PC-9 (cell line): ENCODE measurements at places on chromosomes 2 and 18. TPM values are rescaled to one million over a fixed set of nuclear protein-coding genes. Genes with fewer than 3 reads are reported as not detected.
A peak's percentile ranks its signal among the peaks of the same experiment; 100 is the strongest.

Gene CWC22
- 31.2 and 35.2 TPM in 2 replicates for total RNA-seq

GRCh38 chr2:201984800-201985525 lies 48.7 kb upstream of the FZD7 start:
- no peak for DNase-seq

Gene NTSR2
- not detected in 2 replicates for total RNA-seq

Gene KCNE4
- 0.11 TPM in 1 of 2 replicates, not detected in the other for total RNA-seq

GRCh38 chr2:178286636-178287035 lies 92.3 kb downstream of the OSBPL6 start:
- DNase-seq, result no peak

- no peak for DNase-seq
Measured at GRCh38 chr2:72913486-72914205, 3.7 kb upstream of the EMX1 start.

GRCh38 chr2:48292393-48292792 lies 237.6 kb upstream of the STON1 start:
- DNase-seq, result no peak

- no peak for DNase-seq
Measured at GRCh38 chr2:56102098-56102497, 81.7 kb upstream of the CCDC85A start.

Gene ZSWIM2
- not detected in 2 replicates for total RNA-seq

- no peak for DNase-seq
Measured at GRCh38 chr2:136058262-136058661, 59.7 kb downstream of the CXCR4 start.

DNA sequence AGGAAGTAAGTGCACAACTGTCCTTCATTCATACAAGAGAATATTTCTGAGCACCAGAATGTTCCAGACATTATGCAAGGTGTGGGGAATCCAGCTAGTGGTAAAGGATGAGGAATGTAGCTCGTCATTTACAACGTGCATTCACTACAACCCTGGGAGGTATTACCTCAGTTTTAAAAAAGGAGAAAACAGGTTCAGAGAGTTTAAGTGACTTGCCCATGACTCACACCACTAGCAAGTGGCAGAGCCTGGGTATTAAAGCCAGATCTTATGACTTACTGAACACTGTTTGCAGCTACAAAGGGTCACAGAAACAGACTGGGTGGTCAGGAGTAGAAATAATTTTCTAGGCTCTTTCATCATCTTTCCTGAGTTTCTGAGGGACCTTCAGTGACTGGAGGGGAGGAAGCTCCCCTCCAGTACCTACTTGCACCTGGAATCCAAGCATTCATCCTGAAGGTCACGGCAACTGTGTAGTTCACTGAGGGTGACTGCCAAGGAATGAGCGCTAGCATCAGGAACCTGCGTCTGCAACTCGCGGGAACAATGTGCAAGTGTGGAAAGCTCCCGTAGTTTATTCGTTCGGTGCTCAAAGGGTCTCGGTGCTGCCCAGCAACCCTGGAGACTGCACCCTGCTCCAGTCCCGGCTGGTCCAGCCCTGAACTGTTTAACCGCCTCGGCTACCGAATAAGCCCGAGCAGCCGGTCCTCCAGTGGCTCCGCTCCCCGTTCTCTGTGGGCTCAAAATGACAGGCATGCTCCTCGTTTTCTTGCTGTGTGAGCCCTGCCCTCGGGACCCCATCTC lies 647 bp downstream of the CCDC121 start:
- DNase-seq, result peak; percentile 97

Gene ABCB11
- not detected in 2 replicates for total RNA-seq

DNA sequence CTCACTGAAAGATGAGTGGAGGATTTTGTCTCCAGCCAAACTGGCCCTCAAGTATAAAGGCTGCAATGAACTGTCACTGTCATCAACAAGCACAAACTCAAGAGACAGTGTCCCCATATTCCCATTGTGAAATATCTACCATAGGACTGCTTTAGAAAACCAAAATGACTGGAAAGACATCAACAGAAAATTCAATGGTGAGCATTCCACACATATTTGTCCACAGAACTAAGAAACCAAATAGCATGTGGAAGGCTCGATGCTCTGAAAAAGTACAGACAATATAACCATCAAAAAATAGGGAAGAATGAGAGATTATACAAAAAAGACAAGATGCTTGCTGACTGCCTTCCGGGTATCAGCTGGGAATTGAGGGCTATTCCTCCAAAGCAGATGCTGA lies 37.6 kb downstream of the TGFBRAP1 start:
- DNase-seq, result no peak

DNA sequence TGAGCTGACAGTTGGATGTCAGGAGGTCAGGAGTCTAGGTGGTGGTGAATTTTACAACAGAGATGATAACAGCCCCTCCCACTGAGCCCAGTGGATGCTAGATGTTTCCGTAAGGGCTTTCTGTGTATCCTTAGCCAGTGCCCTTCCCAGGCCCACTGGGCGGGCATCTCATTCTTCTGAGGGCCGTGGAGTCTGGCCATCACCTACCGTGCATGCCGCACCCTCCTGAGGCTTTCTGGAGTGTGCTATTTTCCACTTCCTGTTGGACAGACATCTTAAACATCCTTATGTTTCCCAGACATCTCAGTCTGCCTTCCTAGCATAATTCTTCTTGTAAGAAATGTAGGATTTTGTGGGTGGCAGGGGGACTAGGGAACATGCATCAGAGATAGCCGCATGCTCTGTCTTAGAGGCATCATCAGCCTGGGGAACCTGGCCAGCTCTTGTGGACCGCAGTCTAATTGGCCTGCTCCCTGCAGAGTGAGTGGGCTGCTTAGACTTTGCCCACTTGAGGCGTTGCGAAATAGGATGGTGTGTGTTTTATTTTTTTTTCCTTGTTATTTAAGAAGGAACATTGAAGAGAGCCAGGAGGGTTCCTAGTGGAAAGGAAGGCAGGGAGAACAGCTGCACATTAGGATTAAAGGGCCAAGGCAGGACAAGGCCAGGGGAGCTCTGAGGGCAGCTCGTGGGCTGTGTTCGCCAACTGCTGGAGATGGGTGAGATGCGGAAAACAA lies 135.8 kb downstream of the SH3RF3 start:
- DNase-seq, result no peak

GRCh38 chr2:26952374-26952773 lies 18.1 kb upstream of the MAPRE3 start:
- DNase-seq, result no peak

GRCh38 chr18:41771973-41772372 lies 183.1 kb upstream of the PIK3C3 start:
- DNase-seq, result peak; percentile 55

DNA sequence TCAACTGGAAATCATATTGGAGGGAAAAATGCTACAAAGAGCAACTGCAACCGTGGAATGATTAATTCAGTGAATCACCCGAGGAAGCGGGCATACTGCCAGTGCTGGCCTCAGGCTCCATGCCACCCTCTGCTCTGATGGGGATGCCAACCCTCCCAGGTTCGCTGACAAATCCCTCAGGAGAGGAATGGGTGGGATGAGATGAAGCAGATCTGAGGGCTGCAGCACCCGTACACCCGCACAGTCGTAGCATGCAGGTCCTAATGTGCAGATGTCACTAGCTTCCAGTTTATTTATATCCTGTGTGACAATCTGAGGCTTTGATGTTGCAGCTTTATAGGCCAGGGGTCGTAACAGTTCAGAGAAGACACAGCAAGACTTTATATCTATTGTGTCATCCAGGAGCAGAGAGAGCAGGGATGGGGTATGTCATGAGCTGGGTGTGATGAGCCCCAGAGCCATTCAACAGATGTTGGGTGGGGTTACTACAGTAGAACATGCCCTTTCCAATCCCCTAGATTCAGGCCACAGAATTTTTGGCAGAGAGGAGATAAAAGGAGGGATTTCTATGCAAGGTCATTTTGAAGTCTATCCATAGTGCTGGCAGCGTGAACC lies 44.6 kb downstream of the DPP4 start:
- peak; percentile 40 for DNase-seq

Gene CCDC68
- 2.7 and 2.9 TPM in 2 replicates for total RNA-seq

GRCh38 chr2:15122915-15123314 lies 438.2 kb downstream of the NBAS start:
- DNase-seq, result no peak

DNA sequence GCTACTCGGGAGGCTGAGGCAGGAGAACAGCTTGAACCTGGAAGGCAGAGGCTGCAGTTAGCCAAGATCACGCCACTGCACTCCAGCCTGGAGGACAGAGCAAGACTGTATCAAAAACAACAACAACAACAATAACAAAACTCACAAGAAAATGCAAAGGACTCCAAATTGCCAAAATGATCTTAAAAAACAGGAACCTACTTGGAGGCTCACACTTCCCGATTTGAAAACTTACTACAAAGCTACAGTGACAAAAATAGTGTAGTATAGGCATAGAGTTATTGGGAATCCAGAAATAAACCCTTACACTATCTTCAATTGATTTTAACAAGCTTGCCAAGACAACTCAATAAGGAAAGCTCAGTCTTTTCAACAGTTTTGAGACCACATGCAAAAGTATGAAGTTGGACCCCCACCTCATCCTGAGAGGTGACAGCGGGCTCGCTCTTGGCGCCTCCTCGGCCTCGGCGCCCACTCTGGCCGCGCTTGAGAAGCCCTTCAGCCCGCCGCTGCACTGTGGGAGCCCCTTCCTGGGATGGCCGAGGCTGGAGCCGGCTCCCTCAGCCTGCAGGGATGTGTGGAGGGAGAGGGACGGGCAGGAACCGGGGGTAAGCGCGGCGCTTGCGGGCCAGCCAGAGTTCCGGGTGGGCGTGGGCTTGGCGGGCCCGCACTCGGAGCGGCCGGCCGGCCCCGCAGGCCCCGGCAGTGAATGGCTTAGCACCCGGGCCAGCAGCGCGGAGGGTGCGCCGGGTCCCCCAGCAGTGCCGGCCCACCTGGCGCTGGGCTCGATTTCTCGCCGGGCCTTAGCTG lies 18.3 kb upstream of the ACVR2A start:
- no peak for DNase-seq

DNA sequence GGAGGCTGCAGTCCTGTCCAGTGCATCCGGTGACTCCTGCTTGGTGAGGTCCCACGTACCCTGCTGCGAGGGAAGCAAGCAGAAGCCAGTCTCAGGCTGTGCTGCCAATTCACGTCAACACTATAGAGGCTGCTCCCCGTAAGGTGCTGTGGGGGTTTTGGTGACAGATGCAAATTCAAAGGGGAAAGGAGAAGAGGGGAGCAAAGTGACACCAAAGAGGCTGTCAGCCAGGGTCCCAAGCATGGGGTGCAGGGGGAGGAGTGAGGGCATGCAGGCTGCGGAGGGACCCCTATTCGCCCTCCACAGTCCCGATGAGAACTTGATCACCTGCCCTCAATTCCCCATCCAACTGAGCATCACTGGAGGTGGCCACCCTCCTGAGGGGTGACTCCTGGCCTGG lies 179.4 kb upstream of the HS6ST1 start:
- no peak for DNase-seq

Gene GPAT2
- 9.1 and 11.0 TPM in 2 replicates for total RNA-seq

- peak; percentile 37 for DNase-seq
Measured at GRCh38 chr2:142980246-142981068, 103.0 kb downstream of the KYNU start.

- peak; percentile 37 for DNase-seq
Measured at GRCh38 chr2:215796140-215796855, 217.1 kb downstream of the MREG start.

DNA sequence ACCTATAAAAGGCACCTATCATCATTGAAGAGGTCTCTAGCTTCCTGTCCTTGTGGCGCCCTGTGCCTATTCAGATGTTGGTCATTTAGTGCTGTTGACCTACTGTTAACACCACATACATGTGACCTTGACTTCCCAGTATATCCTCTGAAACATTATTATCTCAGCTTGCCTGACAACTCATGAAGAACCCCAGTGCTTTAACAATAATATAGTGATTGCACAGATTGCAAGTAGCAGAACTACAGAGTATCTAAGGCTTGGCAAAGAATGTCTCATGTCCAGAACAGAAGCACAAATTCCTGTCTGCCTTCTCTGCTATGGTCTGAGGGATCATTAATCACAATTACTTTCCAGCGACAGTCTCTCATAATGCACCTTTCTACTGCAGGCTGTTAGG lies 165.3 kb downstream of the LCLAT1 start:
- DNase-seq, result no peak

- DNase-seq, result no peak
Measured at GRCh38 chr2:241686324-241686649, 328 bp downstream of the DTYMK start.

DNA sequence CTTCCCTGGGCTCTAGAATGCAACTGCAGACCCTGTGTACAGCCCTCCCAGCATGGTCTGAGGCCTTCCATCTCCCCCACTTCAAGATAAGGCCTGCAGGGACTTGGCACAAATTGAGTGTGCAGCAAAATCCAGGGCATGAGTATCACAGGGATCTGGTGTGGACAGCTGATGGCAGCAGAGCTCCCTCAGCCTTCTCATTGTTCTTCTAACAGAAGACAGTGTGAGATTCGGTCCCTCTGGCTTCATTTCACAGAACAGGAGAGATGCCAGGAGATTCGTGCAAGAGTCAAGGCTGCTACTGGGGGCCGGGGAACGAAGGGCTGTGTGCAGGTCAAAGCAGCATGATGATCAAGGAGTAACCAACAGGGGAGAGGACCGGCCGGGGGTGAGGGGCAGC lies 85.8 kb downstream of the UXS1 start:
- no peak for DNase-seq

DNA sequence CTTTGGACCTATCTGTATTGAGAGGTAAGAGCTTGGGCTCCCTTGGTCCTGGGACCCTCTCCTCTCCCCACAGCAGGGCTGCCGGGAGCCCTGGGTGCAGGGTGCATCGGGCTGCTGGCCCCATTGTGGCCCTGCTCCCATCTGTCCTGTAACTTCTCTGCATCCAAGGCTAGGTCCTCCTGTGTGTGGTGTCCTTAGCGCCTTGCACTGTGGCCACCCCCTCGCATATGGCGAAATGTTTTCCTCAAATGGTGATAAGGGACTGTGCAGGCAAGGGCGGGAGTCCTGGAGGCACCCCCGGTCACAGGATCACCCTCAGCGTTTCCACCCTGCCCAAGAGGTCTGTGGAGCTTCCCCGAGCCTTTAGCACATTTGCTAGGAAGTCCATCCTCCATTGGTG lies 208.2 kb downstream of the SH3RF3 start:
- DNase-seq, result no peak

- DNase-seq, result no peak
Measured at GRCh38 chr18:48962994-48963561, 12.3 kb upstream of the SMAD7 start.

Gene MARS2
- 5.1 and 6.0 TPM in 2 replicates for total RNA-seq

Gene MCM6
- total RNA-seq, result 26.7 and 33.1 TPM in 2 replicates

Gene SDC1
- total RNA-seq, result 114 and 128 TPM in 2 replicates

Gene MEP1B
- not detected in 2 replicates for total RNA-seq

Gene C2orf92
- 11.2 and 14.0 TPM in 2 replicates for total RNA-seq

GRCh38 chr18:26977781-26978180 lies 112.3 kb upstream of the AQP4 start:
- no peak for DNase-seq

GRCh38 chr2:183740241-183740640 lies 616.0 kb downstream of the NUP35 start:
- no peak for DNase-seq

Gene SNORC
- 10.4 and 20.0 TPM in 2 replicates for total RNA-seq

GRCh38 chr18:33239298-33239697 lies 201.2 kb downstream of the CCDC178 start:
- DNase-seq, result no peak
